Uterus (tissue), 4 donors: ENCODE measurements at places on chromosomes 1 and 21. TPM values are rescaled to one million over a fixed set of nuclear protein-coding genes. Genes with fewer than 3 reads are reported as not detected.

ANGPTL7 gene
- total RNA-seq, result not detected

DNA sequence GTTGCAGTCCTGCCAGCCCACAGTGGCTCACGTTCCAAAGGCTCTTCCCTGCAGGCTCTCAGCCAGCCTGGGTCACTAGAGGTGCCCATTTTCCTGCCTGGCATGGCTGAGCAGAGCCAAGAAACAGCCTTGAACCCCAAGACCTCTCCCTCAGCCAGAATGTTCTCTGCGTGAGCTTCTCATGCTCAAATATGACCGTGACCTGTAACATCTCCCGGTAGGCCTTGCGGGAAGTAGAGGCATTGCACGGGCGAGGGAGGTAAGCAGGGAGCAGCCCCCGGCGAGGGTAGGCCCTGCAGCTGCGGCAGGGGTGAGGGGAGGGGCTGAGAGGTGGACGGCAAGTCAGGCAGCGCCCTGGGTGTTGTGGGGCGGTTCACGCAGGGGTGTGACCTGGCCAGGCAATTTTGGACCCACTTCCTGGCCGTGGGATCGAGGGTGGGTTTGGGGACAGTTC lies 20.0 kb downstream of the RRP1 start:
- no peak for DNase-seq

DDR2 gene
- 40.0 TPM for total RNA-seq

CFAP141 gene
- total RNA-seq, result not detected

DNA sequence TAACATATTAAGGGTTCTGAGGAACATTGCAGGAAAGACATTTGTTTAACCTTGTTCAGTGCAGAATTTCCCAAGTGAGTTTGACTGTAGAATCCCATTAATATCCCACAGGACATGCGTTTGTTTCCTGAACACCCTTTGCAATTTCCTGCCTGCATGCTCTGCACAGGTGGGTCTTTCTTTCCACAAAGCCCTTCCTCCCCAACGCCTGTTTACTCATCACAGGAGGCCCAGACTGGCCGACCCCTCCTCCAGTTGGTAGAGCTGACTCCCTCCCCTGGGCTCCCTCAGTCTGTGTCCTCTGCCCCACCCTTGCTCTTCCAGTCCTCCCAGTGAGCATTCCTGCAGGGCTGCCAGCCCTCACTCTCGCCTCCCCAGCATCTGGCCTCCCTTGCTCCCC lies 47.5 kb upstream of the CTPS1 start:
- DNase-seq, result peak; percentile 25

CRYAA gene
- total RNA-seq, result not detected

GRCh38 chr21:34521561-34521960 lies 9.6 kb upstream of the KCNE1 start:
- no peak for DNase-seq

DNA sequence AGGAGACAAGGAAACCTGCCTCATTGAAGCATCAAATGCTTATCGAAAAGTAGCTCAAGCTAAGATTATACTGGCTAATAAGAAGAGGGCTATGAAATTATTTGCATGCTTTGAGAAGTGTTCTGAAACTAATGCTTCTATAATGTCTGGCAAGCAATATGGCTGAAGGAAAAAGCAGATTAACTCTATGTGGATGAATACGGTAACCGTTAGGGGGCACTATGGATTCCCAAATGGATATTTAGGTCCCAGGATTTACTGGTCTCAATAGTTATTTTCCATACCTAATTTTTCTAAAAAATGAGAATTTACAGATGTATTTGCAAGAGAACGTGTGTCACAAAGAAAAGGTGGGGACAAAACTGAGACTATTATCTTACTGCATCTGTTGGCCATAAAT lies 34.6 kb upstream of the RRP15 start:
- DNase-seq, result no peak

PKLR gene
- 0.21 TPM for total RNA-seq

- DNase-seq, result no peak
Measured at GRCh38 chr1:90114521-90115141, 119.7 kb downstream of the ZNF326 start.

OR2L2 gene
- not detected for total RNA-seq

DNA sequence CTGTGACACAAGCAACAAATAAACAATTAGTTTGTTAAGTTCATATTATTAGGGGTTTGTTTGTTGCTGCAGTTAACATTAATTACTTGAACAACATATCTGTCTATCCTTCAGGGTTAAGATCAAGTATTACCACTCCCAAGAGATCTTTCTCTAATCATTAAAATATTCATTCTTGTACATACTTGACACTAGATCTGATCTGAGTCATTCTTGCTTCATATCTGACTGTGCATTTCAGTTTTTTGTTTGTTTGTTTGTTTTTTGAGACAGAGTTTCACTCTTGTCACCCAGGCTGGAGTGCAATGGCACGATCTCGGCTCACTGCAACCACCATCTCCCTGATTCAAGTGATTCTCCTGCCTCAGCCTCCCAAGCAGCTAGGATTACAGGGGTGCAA lies 613.3 kb upstream of the PLXNA2 start:
- no peak for DNase-seq

SMPDL3B gene
- not detected for total RNA-seq

DNA sequence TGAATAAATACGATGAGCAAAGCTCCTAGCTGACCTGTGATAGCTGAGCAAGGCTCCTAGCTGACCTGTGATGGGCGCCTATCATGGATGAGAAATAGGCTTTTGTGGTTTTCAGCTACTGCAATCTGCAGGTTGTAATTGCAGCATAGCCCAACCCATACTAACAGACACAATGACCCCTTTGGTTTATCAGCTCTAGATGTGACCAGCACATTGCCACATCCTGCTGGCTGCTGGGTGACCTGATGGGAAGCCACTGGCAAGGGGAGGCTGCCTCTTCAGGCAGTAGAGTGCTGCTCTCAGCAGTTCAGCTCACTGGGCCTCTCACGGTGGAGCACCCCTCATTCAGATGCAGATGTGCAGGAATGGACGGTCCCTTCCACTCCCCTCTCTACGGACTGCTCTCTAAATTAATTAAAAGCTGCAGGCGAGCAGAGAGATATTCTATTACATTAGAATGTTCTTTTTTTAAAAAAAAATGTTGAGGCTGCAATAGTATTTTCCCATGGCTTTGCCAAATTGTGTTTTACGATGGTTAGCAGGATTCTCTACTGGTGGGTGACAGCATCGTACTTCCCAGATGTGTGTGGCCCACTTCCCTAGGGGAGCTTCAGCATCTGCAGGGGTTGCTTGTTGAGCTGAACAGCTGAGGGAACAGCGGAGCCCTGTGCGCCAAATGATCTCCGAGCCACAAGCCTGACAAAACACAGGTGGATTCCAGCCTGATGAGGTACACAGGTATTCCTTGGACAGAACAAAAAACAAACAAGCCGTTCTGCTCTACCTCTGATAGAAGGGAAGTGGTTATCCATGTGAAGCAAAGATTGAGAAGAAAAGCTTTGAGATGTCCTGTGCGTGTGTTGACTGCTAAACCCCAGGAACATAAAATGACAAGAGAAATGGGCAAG lies 65.0 kb downstream of the SYT6 start:
- DNase-seq, result no peak

CCDC190 gene
- total RNA-seq, result 0.07 TPM

ZNF670 gene
- 5.0 TPM for total RNA-seq
